ENCODE measurements at places on chromosomes 2 and 18. TPM values are rescaled to one million over a fixed set of nuclear protein-coding genes. Genes with fewer than 3 reads are reported as not detected.

The SCN3A gene
- total RNA-seq: 257 TPM

DNA sequence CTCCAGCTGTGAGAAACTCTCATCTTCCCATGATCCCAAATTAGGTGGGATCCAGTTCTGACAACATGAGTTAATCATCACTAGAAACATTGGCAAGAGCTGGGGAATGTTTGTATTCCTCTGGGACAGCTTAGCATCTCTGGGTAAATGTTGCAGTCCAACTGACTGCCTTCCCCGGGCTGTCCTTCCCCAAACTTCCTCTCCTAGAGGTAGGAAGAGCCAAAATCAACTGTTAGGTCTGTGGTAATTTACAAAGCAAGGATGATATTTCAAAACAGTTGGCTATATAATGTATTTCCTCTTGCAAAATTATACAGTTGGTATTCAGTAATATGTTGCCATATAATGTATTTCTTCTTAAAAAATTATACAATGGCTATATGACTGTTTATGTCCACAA, 148.5 kb downstream of the MGAT5 start:
- no peak for DNase-seq

DNA sequence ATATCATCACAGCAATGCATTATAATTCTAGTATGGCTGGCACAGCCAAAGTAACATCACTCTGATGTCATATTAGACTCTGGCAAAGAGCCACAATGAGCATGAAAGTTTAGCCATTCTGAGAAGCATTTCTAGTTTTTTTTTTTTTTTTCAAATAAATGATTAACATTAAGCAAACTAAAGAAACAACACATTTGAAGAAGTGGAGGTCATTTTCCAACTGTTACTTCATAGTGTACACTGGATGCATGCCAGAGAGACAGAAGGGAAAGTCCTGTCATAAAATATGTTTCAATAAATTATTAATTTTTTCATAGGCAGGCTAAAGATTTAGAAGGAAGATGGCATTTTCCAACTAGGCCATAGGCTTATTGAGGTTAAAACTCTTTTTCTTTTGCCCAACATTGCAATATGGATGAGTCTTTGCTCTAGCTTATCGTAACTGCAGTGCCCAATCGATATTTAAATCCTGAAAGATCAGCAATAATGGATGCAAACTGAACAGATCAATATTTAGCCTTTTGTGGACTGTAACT, 1630.4 kb upstream of the ACVR2A start:
- DNase-seq: no peak

- peak; percentile 52 for DNase-seq
These were observed 43.3 kb upstream of the TAF1B start for GRCh38 chr2:9799729-9800632.

DNA sequence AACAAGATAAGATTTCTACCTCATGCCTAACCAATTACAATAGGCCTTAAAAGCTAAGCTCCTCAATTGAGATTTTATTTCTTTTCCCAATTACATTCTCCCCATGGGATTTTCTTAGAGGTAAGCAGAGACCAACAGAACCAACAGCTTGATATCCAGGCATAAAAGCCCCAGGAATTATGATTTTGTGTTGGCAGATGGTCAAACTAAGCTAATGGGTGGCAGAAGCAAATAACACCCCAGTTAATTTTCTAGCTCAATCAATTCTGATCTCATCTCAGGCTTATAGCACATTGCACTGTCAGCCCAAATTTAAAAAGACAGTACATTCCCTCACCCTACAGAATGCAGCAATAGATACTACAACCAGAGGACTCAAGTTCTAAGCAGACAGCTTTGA, 156.4 kb downstream of the NRXN1 start:
- no peak for DNase-seq
